GDM1 (cell line): ENCODE measurements at places on chromosomes 6 and 20.

GRCh38 chr6:114210467-114210866 is 132.4 kb downstream of the HS3ST5 start:
- no peak for DNase-seq

GRCh38 chr6:106510090-106510970 is 119.0 kb downstream of the RTN4IP1 start:
- DNase-seq = no peak

DNA sequence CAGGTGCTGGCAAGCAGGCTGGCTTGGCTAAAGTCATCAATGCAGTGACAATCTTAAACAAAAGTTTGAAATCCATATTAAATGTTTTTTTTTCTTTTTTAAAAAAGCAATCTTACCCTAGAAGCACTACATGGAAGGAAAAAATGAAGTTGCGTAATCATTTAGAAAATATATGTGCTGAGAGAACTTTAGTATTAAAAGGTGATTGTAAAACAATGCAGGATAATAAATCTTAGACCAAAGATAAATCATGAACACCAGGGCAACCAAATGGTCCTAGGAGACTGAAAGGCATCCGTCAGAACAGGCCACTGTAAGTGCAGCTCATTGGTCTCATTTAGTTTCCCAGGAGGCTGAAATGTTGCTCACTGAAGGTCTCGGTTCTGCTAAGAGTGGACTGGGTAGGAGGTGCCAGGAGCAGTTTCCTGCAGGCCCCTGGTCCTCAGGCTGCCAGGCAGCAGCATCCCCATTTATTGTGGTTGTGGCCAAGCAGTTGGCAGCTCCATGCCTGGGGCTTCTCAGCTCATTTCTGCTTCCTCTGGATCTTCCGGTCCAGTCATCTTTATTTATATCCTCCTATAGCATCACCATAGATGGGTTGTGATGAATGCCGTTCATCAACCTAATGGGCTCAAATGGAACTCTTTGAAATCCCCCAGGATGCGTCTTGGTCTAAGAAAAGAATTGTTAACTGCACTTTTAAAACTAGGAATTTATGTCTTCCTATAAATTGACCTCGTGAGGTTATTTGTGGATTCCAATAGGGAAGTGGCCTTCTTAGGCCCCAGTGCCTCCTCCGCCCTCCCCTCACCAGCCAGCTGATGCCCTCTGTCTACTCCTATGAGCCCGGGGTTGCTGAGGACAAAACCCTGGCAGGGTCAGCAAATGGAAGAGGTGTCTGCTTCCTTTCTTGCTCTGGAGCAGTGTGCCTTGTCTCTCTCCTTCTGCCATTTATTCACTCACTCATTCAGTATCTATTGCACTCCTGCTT is 269.0 kb downstream of the UST start:
- peak; percentile 70 for DNase-seq

- no peak for DNase-seq
Measured at GRCh38 chr6:13992417-13993055, 67.8 kb downstream of the RNF182 start.

GRCh38 chr6:169780571-169781091 is 29.2 kb downstream of the ERMARD start:
- DNase-seq = no peak

DNA sequence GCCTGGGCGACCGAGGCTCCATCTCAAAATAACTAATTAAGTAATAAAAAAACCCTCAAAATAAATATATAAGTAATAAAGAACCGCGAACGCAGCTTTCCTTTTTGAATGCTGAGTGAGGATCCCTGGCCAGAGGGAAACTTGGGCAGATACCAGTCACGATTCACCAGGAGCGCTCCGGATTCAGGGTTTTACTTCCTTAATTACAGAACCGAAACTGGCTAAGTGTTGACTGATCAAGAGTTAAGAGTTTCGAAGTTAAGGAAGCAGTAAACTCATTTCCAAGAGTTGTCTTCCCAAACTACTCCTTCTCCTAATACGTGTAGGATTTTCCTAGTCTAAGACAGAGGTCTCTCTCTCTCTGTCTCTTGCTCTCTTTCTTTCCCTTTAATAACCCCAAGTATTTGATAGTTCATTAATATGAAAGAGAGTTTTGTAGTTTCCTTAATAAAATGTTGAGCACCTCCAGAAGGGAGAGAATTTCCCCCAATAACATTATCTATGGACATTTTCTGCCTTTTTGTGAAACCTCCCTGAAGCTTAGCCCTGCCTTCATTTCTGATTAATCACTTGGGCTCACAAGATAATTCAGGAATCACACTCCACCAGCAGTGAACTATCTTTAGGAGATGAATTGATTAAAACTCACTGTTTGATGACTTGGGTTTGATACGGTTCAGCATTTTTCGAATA is 61.4 kb upstream of the ZNF217 start:
- no peak for DNase-seq

DNA sequence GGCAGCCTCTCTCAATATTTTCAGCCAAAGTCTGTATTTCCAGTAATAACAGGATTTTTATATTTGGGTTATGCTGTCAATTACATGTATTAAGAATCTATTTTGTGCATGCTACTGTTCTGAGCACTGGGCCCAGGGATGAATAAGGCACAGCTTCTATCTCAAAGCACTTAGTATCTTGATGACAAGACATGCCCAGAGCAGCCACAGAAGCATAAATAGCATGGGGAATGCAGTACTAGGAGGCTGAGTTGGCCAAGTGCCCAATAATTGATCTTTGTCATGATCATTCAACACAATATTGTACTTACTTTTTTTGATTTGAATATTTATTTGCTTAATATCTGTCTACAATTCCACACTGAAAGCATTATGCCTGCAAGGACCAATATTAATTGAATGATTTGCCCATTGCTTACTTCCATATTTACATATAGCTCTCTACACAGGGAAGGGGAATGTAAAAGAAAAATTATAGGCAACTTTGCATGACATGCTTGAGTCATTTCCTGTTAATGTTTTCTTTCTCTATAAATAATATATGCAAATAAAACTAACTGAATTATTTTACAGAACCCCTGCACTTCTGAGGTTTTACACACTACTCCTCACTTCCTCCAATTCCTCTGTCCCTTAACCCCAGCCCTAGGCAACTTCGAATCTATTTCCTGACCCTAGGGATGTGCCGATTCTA is 298.9 kb upstream of the BMP2 start:
- DNase-seq = no peak

DNA sequence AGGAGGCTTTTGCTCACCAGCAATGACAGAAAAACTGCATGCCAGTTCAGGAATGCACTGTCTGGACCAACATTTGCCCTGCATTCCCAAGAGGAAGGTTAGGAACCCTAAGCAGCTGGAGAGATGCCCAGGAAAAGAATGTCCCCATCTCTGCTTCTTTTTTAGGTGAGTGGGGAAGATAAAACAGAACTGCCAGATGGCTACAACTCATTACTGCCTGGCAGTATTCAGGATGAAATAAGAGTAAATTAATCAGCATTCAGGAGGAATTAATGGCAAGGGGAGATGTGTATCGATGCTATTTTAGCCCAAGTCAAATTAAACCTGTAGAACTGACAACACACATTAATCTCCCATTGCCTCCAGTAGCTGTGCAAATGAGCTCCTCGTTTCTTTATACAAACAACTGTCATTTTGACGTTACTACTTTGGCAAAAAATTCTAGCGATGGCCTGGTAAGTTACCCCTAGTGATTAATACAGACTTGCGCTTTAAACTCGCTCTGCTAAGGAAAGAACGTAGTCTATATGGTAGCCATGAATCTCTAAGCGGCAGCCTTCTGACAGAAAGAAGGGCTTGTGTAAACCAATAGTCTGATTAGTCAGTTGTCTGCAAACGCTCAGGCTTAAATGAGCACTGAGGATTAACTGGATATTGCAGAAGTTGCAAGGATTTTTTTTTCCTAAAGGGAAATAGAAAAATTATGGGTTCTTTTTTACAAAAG is 16.7 kb upstream of the SMLR1 start:
- DNase-seq = no peak

- DNase-seq = no peak
Measured at GRCh38 chr20:11995805-11996567, 78.3 kb downstream of the BTBD3 start.
